ENCODE measurements at places on chromosomes 6 and 20. TPM values are rescaled to one million over a fixed set of nuclear protein-coding genes. Genes with fewer than 3 reads are reported as not detected.

The RNF144B gene
- total RNA-seq: 2.3 TPM

The SAMD3 gene
- not detected for total RNA-seq

GRCh38 chr6:105591053-105591452 lies 188.2 kb upstream of the PREP start:
- DNase-seq: peak; percentile 57

- DNase-seq: no peak
Observed at GRCh38 chr6:1066449-1067090, 245.3 kb upstream of the FOXQ1 start.

- no peak for DNase-seq
Observed at GRCh38 chr6:35794536-35795452, 2.3 kb downstream of the CLPS start.

- no peak for DNase-seq
Observed at GRCh38 chr20:47175493-47175892, 181.0 kb downstream of the ZMYND8 start.

GRCh38 chr6:30152016-30152673 lies 8.9 kb downstream of the TRIM10 start:
- no peak for DNase-seq

The EDEM2 gene
- total RNA-seq: 22.7 TPM

DNA sequence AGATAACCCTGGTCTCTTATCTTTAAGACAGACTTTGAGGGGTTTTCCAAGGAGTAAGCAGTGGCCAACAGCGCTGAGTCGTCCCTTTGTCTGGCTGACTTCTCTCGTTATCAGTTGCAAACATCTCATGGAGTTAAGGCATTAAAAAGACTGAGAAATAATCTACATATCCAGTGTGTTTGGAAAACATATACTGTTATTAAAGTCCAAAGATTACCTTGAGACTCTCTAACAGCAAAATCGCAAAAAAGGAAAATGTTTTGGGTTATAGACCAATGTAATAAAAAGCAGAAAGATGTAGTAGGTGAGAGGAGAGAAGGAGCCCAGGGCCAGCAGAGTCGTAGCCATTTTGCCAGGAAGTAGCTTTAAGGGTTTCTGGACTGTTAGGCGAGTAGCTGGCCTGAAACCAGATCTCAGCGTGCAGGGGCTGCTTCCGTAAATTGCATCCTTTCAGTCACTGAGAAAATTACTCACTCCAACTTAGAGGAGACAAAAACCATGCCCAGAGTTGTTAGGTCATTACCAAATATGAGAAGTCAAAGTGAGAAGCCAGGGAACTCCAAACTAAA lies 24.6 kb downstream of the MYLK4 start:
- peak; percentile 84 for DNase-seq

DNA sequence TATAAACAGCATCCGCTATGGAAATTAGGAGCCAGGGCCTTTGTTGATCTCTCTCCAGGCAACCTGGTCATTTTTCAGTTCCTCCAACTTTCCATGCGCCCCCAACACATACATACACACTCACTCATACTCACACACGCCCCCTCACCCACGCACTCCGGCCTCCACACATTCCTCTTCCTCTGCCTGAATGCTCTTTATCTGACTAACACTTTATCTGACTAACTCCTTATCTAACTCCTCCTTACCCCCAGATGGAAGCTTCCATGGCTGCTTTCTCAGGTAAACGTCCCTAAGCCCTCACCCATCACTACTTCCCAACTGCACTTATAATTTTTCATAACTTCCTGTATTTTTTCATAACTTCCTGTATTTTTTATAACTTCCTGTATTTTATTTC lies 17.4 kb downstream of the CASS4 start:
- peak; percentile 67 for DNase-seq

The ALDH8A1 gene
- total RNA-seq: not detected

- DNase-seq: peak; percentile 30
Observed at GRCh38 chr6:47631269-47631772, 67.1 kb upstream of the ADGRF4 start.

The FHL5 gene
- total RNA-seq: not detected

DNA sequence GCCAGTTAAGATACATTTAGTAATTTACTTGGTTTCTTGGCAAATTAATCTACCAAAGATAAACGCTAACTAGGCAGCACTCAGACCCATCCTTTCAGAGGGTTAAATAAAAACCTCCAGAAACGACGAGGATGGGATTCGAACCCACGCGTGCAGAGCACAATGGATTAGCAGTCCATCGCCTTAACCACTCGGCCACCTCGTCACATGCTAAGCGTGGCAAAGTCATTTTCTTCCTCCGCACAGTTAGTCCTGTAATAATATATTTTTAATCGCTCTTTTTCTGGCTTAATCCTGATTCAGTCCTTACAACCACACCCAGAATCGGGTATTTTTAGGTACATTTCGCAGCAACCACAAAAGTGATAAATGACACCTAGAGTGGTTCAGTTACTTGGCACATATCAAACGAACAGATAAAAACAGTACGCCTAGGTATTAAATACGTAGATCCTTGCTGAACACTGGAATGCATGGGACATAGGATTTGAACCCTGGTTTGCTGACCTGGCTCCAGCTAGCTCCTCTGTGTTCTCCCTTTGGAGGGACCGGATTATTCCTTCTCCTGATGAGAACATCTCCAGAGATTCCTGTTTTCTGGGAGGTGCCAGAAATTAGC lies 71.6 kb downstream of the GPX5 start:
- peak; percentile 87 for DNase-seq

DNA sequence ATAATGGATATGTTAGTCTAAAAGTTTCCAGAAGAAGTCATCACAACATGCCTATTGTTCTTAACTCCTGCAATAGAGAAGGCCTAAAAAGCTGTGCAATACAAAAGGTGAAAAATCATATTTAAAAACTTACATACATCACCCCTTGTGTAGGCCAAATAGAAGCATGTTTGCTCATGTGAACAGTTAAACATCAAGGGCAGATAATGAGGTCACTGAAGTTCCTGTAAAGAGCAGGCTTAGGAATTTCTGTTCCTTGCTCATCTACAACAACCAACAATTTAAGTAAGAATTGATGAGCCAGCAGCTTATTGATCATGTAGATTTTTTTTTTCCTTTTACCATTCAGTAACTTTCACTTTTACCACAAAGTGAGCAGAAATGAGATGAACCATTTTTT lies 7.5 kb upstream of the NUP153 start:
- DNase-seq: no peak

- no peak for DNase-seq
Observed at GRCh38 chr20:25469558-25469957, 62.1 kb downstream of the GINS1 start.

The UBE2C gene
- 167 TPM for total RNA-seq

DNA sequence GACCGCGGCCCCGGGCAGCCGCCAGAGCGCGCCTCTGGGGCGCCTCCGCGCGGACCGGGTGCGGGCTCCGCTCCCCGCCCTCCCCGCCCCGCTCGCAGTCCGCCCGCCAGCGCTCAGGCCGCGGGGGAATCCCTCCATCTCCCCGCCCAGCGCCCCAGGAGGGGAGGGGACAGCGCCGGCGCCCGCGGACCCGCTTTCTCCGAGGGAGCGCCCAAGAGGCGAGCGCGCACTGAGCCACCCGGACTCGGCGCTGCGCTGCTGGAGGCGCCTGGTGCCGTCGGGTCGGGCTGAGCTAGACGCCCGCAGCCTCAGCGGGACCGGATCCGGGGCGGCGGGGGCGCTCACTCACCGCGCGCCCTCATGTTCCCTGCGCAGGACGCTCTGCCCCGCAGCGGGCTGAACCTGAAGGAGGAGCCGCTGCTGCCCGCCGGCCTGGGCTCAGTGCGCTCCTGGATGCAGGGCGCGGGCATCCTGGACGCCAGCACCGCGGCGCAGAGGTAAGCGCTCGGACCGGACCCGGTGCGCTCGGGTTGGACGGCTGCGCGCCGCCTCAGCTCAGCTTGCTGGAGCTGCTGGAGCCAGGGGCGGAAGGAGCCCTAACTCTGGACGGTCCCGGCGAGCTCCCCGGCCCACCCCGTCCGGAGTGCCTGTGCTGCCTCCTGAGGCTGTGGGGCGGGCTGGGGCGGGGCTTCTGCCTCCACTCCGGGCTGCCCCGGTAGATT lies 867 bp downstream of the EBF4 start:
- peak; percentile 34 for DNase-seq

- DNase-seq: peak; percentile 88
Observed at GRCh38 chr6:148857798-148858390, 111.1 kb downstream of the UST start.

The CAP2 gene
- 16.4 TPM for total RNA-seq

DNA sequence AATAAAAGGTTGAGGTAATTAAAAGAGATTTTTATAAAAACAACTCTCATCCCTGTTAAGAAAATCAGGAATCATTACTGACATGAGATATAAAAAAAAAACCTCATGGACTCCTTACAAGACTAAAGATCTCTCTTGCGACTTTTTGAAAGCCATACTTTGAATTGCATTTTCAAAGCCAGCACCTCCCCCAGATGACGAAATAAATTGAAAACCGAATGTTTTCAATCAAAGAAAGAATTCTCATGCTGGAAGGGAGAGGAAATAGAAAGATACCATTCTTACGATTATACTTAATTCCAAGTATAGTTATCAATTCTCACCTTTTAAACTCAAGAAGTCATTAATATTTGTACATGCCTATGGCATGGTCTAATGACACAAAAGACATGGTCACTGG lies 452.3 kb downstream of the GJA1 start:
- no peak for DNase-seq

The GMNN gene
- total RNA-seq: 130 TPM

The GPR63 gene
- total RNA-seq: 3.0 TPM

The HDGFL1 gene
- not detected for total RNA-seq

Data from Daoy (cell line).